ENCODE measurements at places on chromosomes 5 and 9.

DNA sequence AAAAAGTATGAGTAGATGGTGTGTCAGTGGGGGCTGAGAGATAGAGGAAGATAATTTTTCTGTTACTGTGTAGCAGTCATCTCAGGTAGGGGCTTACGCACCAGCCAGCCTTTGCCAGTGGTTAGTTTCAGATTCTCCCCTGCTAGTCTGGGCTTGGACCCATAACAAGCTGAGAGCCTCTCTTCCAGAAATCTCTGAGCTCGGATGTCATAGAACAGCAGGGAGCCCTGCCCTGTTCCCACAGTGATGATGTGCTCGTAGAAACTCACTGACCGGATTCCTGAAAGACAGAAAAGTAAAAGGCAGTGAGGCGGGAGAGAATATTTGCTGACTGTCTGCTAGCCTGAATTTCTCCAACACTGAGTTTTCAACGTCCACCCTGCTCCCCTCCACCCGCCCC lies 37.2 kb downstream of the DCAF12 start:
- DNase-seq = no peak

DNA sequence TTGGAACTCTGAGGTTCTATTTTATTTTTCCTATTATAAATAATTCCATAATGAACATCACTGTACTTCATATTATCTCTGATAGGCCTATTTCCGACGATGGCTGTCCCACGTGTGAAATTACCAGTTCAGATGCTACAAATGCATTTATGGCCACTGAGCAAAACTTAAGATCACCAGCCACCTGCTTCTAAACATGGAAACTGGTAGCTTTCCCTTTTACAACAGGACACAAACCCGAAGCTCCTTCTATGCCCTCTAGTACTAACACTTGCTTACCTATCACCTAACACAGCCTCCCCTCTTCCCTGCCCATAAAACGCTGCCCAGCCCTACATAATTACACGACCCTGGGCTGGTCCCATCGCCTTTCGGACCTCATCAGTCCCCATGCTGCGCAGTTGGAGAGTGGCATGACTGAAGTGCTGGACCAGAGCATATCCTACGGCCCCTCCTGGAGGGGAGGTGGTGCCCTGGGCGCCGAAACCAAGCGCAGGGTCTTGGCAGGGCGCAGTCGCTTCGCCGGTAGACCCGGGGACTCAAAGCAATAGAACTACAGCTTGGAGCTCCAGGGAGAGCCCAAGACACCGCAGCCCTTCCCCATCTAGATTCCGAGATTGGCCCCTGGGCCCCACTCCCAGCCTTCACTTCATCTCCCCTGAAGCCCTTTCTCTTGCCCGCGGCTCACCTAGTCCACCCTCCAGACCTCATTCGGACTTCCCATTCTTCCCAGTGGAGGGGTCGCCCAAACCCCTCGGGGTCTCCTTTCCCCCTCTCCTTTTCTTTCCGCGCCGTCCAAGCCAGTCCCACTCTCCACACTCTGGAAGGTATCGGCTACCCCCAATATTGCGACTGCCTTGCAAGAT lies 1.0 kb upstream of the SAP30L start:
- peak; percentile 35 for DNase-seq

- DNase-seq = no peak
Measured at GRCh38 chr9:122346478-122347347, 24.1 kb upstream of the PTGS1 start.

GRCh38 chr5:149441986-149442385 lies 62.9 kb upstream of the IL17B start:
- DNase-seq = no peak

- DNase-seq = no peak
Measured at GRCh38 chr5:96528826-96529474, 95.9 kb upstream of the PCSK1 start.

Data from activated CD4-positive, alpha-beta T cell treated with anti-CD3 and anti-CD28 coated beads, Interleukin-2, amount 50 U/mL, for 48 hours (primary cell).